ENCODE measurements at places on chromosomes 4 and X. TPM values are rescaled to one million over a fixed set of nuclear protein-coding genes. Genes with fewer than 3 reads are reported as not detected.

Gene ADAM29
- not detected for total RNA-seq

Gene TEX13D
- not detected for total RNA-seq

Gene PLRG1
- 84.7 TPM for total RNA-seq

Gene MTMR8
- total RNA-seq: not detected

Gene DUSP21
- total RNA-seq: not detected

Gene GPRASP1
- total RNA-seq: 0.54 TPM

Gene NMU
- not detected for total RNA-seq

Gene ETFDH
- total RNA-seq: 18.5 TPM

Gene GRID2
- total RNA-seq: not detected

Gene SPARCL1
- not detected for total RNA-seq

Gene YIPF7
- total RNA-seq: not detected

Gene DCLK2
- 2.9 TPM for total RNA-seq

Gene ADAMTS3
- total RNA-seq: 0.43 TPM

Gene DMRTC1
- total RNA-seq: not detected

Gene PNMA5
- total RNA-seq: not detected

Gene UGT2B15
- not detected for total RNA-seq

Gene TMPRSS11B
- not detected for total RNA-seq

Gene LIMCH1
- total RNA-seq: 17.4 TPM

Gene DKK2
- total RNA-seq: 8.2 TPM

Gene ATP1B4
- not detected for total RNA-seq

Gene MAGEA12
- total RNA-seq: not detected

Gene PCSK1N
- total RNA-seq: 3.1 TPM

Gene CHRNA9
- 0.97 TPM for total RNA-seq

Gene SERPINA7
- total RNA-seq: not detected

Gene RNF128
- 0.54 TPM for total RNA-seq

Gene DCHS2
- not detected for total RNA-seq

Gene LRCH2
- total RNA-seq: 2.3 TPM

Gene SH3BGRL
- total RNA-seq: 149 TPM

Gene MAGED4B
- 32.9 TPM for total RNA-seq

Gene NALF2
- not detected for total RNA-seq

Gene ITIH6
- total RNA-seq: not detected

Gene XKRX
- total RNA-seq: not detected

Gene DRD5
- total RNA-seq: not detected

Gene GSX2
- total RNA-seq: not detected

Gene VCX3A
- total RNA-seq: not detected

Gene VEGFC
- total RNA-seq: 41.6 TPM

Gene WDR17
- 0.22 TPM for total RNA-seq

Gene ZBTB49
- total RNA-seq: 2.9 TPM

Gene CCSER1
- total RNA-seq: not detected

Gene SMPX
- total RNA-seq: not detected

Gene SOX3
- not detected for total RNA-seq

Gene SSX1
- total RNA-seq: not detected

Gene EREG
- total RNA-seq: 4.4 TPM

Gene DRP2
- 0.22 TPM for total RNA-seq

Gene SHISA3
- total RNA-seq: not detected

Gene BRS3
- not detected for total RNA-seq

Gene MAGEA8
- total RNA-seq: not detected

Gene EGFL6
- not detected for total RNA-seq

Gene CLNK
- total RNA-seq: not detected

Gene GAB3
- total RNA-seq: 0.25 TPM

Gene PTTG2
- not detected for total RNA-seq

Gene GRIA3
- 36.0 TPM for total RNA-seq

Gene CFAP299
- total RNA-seq: not detected
